ENCODE measurements at places on chromosomes 3 and 15. TPM values are rescaled to one million over a fixed set of nuclear protein-coding genes. Genes with fewer than 3 reads are reported as not detected.

The DGKG gene
- total RNA-seq: 13.7 TPM

The GOLGA8S gene
- total RNA-seq: 0.11 TPM

The C3orf49 gene
- not detected for total RNA-seq

The GOLGA8B gene
- total RNA-seq: 69.9 TPM

The SYNPR gene
- total RNA-seq: 0.43 TPM

The AHSG gene
- 0.92 TPM for total RNA-seq

The ARNT2 gene
- 4.5 TPM for total RNA-seq

- DNase-seq: no peak
- H3K4me1 ChIP-seq: no peaks in the 10 kb centered on the region
- no peaks in the 10 kb centered on the region for H3K36me3 ChIP-seq
- no peak overlapping the region for H3K4me3 ChIP-seq
Observed at GRCh38 chr3:2589336-2589969, 490.8 kb downstream of the CNTN4 start.

- no peaks in the 10 kb centered on the region for H3K27me3 ChIP-seq
- no peaks in the 10 kb centered on the region for H3K4me1 ChIP-seq
- no peaks in the 10 kb centered on the region for H3K36me3 ChIP-seq
- no peak overlapping the region for H3K4me3 ChIP-seq
Observed at GRCh38 chr3:151016478-151016795, 43.9 kb upstream of the CLRN1 start.

- H3K4me3 ChIP-seq: no peak overlapping the region
- H3K36me3 ChIP-seq: peaks cover 2% of the 10 kb centered on the region
- H3K4me1 ChIP-seq: peaks cover 11% of the 10 kb centered on the region
Observed at GRCh38 chr15:96264351-96264798, 66.1 kb upstream of the NR2F2 start.

DNA sequence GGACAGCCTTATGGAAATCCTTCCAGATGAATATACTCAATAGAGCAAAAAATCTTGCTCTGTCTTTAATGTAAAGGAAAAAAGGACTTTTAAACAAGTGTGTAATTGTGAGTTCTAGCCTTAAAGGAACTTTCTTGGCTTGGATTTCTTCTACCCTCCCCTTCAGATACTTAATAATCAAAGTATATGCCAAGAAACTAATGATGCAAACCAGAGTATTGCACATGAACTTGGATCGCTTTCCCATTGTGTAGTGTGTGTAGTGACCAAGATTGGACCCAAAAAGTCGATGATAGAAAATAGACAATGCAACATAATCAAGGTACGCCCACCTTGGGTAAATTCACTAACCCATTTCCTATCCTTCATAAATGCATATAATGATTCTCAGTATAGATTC, 123.8 kb downstream of the TIGIT start:
- no peaks in the 10 kb centered on the region for H3K36me3 ChIP-seq
- no peak for DNase-seq
- H3K4me1 ChIP-seq: peaks cover 2% of the 10 kb centered on the region
- no peaks in the 10 kb centered on the region for H3K27me3 ChIP-seq

- H3K27ac ChIP-seq: peak overlapping the region; percentile 40
- no peaks in the 10 kb centered on the region for H3K36me3 ChIP-seq
- peaks cover 16% of the 10 kb centered on the region for H3K4me1 ChIP-seq
- no peaks in the 10 kb centered on the region for H3K27me3 ChIP-seq
Observed at GRCh38 chr3:29693863-29694262, 413.0 kb downstream of the RBMS3 start.

- no peak overlapping the region for H3K4me3 ChIP-seq
- H3K27me3 ChIP-seq: peaks cover 6% of the 10 kb centered on the region
- H3K27ac ChIP-seq: no peak overlapping the region
- H3K4me1 ChIP-seq: no peaks in the 10 kb centered on the region
- no peaks in the 10 kb centered on the region for H3K36me3 ChIP-seq
- no peak for DNase-seq
Observed at GRCh38 chr15:33067456-33067855, 127.1 kb downstream of the FMN1 start.

DNA sequence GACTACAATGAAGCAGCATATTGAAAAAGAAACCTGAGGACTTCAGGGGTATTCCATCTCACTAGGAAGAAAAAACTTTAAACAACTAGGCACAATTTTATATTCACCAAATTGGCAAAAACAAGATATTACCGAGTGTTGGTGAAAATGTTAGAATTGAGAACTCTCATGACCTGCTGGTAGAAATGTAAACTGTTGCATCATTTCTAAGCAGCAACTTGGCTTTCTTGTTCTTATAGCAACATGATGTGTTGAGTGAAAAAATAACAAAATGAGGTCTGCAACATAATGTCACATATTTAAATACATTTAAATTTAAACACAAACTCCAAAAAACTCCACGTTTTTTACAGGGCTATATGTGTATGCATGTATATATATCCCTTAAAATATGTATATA, 59.0 kb upstream of the SPPL2A start:
- peaks cover 3% of the 10 kb centered on the region for H3K4me1 ChIP-seq
- H3K36me3 ChIP-seq: no peaks in the 10 kb centered on the region
- H3K27me3 ChIP-seq: no peaks in the 10 kb centered on the region
- no peak overlapping the region for H3K4me3 ChIP-seq
- DNase-seq: no peak

DNA sequence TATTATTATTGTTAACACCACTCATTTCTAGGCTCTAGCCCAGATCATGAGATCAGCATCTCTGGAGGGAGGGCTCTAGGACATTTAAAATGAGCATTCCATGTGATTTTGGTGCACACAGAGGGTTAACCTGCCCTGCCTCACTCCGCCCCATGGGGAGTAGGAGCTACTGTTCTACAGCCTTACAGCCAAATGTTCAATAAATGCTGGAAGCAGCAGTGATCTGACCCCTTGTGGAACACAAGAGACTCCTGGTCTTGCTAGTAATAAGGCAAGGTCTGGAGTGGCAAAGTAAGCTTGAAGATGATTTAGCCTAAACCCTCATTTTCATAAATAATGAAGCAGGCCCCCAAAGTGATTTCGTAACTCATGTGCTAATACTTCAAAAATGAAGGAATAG, 166.4 kb upstream of the EOMES start:
- no peaks in the 10 kb centered on the region for H3K36me3 ChIP-seq
- DNase-seq: no peak
- no peaks in the 10 kb centered on the region for H3K4me1 ChIP-seq
- H3K27me3 ChIP-seq: no peaks in the 10 kb centered on the region
- no peak overlapping the region for H3K4me3 ChIP-seq
- H3K27ac ChIP-seq: no peak overlapping the region

DNA sequence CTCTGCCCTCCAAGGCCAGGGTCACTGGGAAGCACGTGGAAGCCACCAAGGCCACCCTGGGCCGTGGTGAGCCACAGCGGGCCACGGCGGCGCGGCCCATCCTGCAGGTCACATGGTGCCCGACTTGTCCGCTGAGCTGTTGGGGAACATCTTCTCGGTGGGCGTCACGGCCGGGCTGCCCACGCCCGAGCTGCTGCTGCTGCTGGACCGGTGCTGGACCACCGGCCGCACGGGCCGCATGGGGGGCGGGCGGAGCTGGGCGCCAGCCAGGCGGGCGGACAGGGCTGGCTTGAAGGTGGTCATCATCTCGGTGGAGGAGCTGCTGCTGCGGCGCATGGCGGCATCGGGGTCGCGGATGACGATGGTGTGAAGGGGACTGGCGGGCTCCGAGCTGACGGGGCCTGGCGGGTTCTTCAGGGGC, 22.1 kb upstream of the RAD18 start:
- no peaks in the 10 kb centered on the region for H3K27me3 ChIP-seq
- no peaks in the 10 kb centered on the region for H3K36me3 ChIP-seq
- no peak overlapping the region for H3K27ac ChIP-seq
- H3K4me3 ChIP-seq: no peak overlapping the region
- peaks cover 13% of the 10 kb centered on the region for H3K4me1 ChIP-seq
- DNase-seq: no peak

- H3K36me3 ChIP-seq: no peaks in the 10 kb centered on the region
- H3K4me1 ChIP-seq: no peaks in the 10 kb centered on the region
- no peak for DNase-seq
- H3K27ac ChIP-seq: no peak overlapping the region
- peaks cover 4% of the 10 kb centered on the region for H3K27me3 ChIP-seq
Observed at GRCh38 chr15:88987934-88988671, 74.9 kb upstream of the MFGE8 start.

DNA sequence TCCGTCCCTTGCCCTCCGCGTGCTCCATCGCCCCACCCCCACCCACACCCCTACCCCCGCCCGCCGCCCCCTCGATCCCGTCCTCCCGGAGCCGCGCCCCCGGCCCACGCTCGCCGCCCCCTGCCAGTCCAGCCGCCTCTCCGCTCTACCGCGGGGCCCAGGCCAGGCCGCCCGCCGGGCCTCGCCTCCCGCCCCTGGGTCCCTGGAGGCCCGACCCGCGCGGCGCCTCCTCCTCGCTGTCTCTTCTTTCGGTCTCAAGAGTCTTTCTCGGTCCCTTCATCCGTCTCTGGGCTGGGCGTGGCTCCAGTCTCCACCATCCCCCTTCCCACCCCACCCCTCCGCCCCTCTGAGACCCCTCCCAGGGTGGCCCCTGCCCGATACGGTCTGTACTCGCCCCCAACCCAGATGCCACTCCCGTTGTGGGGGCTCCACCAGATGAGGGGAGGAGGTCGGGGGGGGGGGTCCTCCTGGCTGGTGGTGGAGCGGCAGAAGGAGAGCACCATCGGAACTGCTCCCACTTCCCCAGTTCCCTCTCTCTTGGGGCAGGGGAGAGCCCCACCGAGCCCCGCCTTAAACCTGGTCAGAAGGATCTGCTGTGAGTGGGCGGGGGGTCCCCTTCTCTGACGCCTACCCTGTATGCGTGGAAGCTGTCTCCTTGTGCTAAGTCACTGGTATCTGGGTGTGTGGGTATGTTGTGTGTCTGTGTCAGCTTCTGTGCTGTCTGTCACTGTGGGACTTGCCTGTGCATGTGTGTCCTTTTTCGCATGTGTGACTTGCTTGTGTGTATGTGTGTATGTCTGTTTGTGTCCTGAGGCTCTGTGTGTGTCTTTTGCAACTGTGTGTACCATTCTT, 1.0 kb downstream of the PRKCD start:
- no peaks in the 10 kb centered on the region for H3K36me3 ChIP-seq
- H3K4me1 ChIP-seq: peaks cover 40% of the 10 kb centered on the region
- no peaks in the 10 kb centered on the region for H3K27me3 ChIP-seq
- peak overlapping the region; percentile 75 for H3K4me3 ChIP-seq

DNA sequence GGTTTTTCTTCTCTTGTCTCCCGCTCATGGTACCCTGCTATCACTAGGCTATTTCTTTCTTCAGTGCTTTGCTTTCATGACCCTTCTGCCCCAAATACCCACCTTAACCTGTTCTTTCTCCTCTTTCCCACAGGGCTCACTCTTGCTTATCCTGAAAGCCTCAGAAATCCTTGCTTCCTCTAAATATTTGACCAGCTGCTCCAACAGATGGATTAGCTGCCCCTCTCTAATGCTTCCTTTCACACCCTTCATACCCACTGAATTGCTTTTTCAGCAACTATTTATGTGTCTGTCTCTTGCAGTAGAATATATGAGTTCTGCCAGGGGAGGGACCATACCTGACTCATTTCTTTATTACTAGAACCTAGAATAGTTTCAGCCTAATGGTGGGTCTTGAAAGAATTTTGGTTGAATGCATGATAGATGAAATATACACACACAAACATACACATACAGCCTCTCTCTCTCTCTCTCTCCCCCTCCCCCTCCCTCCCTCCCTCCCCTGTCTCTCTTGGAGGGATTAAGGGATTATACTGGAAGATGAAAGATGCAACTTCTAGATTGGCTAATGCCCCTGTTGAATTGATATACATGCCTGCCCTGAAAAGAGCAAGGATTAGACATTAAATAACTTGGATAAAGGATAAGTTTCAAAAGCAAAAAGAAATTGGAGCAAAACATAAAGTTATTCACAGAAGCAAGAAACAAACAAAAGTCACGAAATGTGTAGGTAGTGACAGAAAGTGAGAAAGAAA, 95.0 kb upstream of the GADL1 start:
- H3K27ac ChIP-seq: no peak overlapping the region
- no peaks in the 10 kb centered on the region for H3K4me1 ChIP-seq
- no peaks in the 10 kb centered on the region for H3K27me3 ChIP-seq
- no peaks in the 10 kb centered on the region for H3K36me3 ChIP-seq
- no peak overlapping the region for H3K4me3 ChIP-seq

- no peak overlapping the region for H3K4me3 ChIP-seq
- DNase-seq: no peak
- no peak overlapping the region for H3K27ac ChIP-seq
Observed at GRCh38 chr3:161230621-161231171, 9.6 kb downstream of the NMD3 start.

DNA sequence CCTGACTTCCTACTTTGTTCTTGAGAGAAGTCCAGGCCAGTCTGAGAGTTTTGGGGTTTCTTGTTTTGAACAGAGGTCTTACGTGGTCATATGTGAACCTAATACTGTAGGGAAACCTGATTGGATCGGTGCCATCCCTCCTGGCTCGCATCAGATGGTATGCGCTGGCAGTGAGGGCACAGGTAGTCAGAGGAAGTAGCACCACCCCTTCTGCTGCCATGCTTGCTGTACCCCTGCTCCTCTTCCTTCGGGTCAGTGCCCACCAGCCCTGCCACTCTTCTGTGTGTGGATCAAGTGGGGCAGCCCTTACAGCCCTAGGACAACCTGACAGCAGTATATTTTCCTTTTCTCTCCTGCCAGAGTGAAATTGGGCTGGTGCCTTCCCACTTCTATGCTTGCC, 39.7 kb downstream of the CHCHD6 start:
- H3K4me3 ChIP-seq: no peak overlapping the region
- no peaks in the 10 kb centered on the region for H3K4me1 ChIP-seq
- no peaks in the 10 kb centered on the region for H3K36me3 ChIP-seq
- H3K27ac ChIP-seq: no peak overlapping the region
- H3K27me3 ChIP-seq: no peaks in the 10 kb centered on the region
- no peak for DNase-seq

All from lung (tissue), 17 donors.